Skin of body (tissue), 3 donors: ENCODE measurements at places on chromosomes 2 and 18. TPM values are rescaled to one million over a fixed set of nuclear protein-coding genes. Genes with fewer than 3 reads are reported as not detected.
A peak's percentile ranks its signal among the peaks of the same experiment; 100 is the strongest.

Gene RAPGEF4
- total RNA-seq = 10.3 TPM

Gene LRRC30
- total RNA-seq = 0.69 TPM

Gene CPSF3
- total RNA-seq = 38.4 TPM

Gene RGPD3
- 0.30 TPM for total RNA-seq

Gene ASTL
- 0.30 TPM for total RNA-seq

Gene EML6
- total RNA-seq = 2.6 TPM

Gene UBE2F
- total RNA-seq = 18.8 TPM

Gene MYO7B
- total RNA-seq = 0.49 TPM

Gene KRTCAP3
- total RNA-seq = 2.5 TPM

- no peak for DNase-seq
These were observed 633.4 kb upstream of the CELF4 start for GRCh38 chr18:38198956-38199355.

- DNase-seq = peak; percentile 0
These were observed 593.3 kb upstream of the FANCL start for GRCh38 chr2:58834404-58834803.

DNA sequence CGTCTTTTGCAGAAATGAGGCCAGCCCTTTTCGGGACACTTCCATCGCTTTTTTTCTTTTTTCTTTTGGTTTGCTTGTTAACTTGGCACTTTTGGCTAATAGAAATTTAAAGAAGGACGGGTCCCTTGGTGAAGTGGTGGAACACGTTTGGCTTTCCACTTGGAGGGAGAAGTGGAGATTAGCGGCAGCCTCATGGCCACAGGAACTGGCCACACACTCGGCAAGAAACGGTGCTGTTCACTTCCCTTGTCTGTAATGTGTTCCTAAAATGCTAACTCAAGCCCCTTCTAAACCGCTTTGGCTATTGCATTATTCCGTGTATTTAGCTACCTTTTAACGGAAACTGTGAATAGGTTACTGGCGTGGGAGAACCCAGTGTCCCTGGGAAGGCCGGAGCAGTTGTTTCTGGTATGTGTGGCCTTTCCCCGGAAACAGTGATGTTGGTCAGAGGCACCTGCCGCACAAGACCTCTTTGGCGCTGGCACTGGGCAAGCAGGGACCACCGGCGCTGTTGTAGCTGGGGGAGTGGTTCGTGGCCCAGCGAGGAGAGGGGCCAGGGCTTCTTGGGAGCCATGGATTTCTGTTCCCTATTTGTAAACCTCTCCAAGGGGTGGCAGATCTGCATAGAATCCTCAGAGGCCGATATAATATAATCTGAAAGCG lies 981 bp downstream of the RAMP1 start:
- DNase-seq = no peak

DNA sequence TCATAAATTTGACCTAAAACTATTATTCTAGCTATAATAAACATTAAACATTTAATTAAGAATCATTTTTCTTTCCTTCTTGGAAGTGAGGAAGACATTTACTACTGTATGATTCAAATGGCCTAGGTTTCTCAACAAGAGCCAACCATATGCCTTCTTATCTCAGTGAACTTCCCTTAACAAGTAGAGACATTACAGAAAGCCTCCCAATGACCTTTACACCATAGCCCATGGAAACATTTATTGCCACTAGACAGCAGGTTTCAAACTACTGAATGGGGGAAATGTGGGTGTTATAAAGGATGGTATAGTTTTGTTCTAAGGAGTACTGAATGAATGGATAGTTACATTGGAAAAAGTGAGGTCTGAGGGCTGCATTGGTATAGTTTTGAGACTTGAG lies 349.4 kb upstream of the SPRED2 start:
- DNase-seq = no peak

GRCh38 chr2:24083567-24084385 lies 858 bp downstream of the TP53I3 start:
- DNase-seq = peak; percentile 82

- no peak for DNase-seq
These were observed 652.0 kb downstream of the DCC start for GRCh38 chr18:52992041-52992440.

DNA sequence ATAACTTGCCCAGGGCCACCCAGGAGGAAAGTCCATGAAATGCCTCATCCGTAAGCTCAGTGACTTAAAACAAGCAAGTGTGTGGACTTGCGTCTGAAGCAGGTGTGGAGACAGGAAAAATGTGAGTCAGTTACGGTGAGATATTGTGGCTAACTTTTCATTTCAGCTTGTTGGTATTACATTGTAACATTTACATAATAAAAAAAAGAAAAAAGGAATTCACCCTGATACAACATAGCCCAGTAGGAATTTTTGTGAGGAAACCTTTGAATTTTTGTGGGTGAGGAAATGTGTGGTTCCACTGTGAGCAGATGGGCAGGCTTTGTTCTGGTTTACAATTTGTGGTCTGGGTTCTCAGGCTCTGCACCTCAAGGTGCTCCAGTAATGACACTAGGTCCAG lies 33.7 kb upstream of the LYPD6B start:
- DNase-seq = no peak

DNA sequence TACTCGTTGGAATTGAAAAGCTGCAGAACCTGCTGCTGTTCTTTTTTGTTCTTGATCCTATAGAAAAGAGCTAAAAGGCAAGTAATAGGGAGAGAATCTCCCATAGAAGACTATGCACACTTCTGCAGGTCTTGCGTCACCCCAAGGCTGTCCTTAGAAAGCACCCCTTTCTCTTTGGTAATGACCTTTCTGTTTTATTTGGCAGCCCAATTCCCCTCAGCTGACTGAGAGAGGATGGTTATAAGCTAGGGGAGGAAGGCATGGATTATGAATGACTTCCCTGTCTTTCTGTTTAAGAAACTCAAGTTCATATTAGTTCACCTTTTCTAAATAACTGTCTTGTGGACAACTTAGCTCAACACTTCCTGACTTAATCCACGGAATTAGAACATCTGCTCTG lies 122.9 kb downstream of the TXNL1 start:
- no peak for DNase-seq

GRCh38 chr18:24000613-24001490 lies 13.7 kb upstream of the TTC39C start:
- DNase-seq = no peak

- peak; percentile 17 for DNase-seq
These were observed 24.7 kb downstream of the IL1B start for GRCh38 chr2:112811841-112812306.

GRCh38 chr2:9017411-9017810 lies 13.9 kb upstream of the MBOAT2 start:
- no peak for DNase-seq

DNA sequence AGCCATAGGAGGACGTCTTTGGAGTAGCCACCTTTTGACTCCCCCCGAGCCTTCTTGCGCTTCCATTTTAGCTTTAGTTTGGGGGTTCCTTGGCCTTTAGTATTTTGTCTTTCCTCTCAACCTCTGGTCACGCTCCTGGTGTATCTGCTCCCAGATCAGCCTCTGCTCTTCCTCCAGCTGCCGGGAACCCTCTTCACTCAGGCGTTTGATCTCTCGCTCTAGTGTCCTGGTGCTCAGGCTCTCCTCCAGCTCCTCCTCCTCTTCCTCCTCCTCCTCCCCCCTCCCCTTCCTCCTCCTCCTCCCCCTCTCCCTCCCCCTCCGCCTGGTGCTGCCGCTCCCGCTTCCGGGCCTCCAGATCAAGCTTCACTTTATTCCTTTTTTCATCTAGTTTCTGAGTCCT lies 1082.3 kb upstream of the TMEFF2 start:
- DNase-seq = no peak

DNA sequence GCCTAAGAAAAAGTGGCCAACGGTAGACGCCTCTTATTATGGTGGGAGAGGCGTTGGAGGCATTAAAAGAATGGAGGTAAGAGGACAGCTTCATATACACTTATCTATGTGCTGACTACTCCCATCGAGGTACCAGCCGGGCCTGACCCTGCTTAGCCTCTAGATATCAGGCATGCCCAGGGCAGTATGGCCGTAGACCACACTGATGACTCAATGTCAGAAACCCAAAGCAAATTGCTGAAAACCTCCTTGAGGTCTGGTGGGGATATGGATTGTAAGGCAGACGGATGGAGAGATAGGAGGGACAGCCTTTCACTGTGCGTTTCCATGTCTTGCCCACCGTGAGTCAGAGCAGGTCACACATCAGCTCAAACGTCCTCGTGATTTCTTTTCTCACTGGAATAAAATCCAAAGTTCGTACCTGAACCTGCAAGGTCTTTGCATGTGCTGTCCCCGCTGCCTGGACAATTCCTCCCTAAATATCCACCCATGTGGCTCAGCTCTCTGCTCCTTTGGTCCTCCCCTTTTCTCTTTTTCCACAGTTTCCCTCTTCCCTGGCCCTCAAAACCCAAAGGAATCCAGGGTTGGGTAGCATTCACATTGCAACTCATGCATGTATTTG lies 168.9 kb downstream of the ANTXR1 start:
- no peak for DNase-seq

DNA sequence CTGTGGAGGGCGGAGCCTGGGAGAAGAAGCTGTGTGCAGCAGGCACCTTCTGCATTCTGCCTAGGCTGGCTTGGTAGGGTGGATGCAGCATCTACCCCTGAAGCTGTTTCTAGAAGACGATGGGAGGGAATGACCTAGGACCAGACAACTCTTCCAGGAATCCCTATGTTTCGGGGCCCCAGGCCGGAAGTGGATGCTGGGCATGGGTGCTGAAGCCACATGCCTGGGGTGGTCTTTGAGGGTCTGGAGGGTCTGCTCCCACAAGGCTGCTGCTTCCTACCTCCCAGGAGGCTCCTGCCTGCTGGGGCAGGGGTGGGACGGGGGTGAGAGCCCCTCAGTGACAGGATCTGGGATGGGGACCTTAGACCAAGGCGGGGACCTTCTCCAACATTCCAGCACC lies 61.0 kb downstream of the CIB4 start:
- no peak for DNase-seq

DNA sequence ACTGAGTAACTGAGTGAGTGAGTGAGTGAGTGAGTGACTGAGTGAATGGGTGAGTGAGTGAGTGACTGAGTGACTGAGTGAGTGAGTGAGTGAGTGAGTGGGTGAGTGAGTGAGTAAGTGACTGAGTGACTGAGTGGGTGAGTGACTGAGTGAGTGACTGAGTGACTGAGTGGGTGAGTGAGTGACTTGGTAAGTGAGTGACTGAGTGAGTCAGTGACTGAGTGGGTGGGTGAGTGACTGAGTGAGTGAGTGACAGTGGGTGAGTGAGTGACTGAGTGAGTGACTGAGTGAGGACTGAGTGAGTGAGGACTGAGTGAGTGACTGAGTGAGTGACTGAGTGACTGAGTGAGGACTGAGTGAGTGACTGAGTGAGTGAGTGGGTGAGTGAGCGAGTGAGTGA lies 13.9 kb downstream of the MAL start:
- DNase-seq = no peak

DNA sequence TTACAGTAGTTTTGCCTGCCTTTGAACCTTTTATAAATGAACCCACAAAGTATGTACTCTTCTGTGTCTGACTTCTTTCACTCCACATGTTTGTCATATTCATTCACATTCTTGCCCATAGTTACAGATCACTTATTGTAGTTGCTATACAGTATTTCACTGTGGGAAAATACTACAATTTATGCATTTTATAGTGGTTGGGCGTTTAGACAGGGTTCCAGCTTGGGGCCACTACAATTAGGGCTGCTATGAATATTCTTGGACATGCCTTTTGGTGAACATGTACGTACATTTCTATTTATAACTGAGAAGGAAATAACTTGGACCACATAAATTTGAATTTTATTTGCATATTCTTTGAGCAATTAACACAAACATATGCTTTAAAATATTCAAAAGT lies 15.4 kb upstream of the PMAIP1 start:
- DNase-seq = peak; percentile 34

- DNase-seq = no peak
These were observed 51.1 kb downstream of the NABP1 start for GRCh38 chr2:191728750-191729624.

DNA sequence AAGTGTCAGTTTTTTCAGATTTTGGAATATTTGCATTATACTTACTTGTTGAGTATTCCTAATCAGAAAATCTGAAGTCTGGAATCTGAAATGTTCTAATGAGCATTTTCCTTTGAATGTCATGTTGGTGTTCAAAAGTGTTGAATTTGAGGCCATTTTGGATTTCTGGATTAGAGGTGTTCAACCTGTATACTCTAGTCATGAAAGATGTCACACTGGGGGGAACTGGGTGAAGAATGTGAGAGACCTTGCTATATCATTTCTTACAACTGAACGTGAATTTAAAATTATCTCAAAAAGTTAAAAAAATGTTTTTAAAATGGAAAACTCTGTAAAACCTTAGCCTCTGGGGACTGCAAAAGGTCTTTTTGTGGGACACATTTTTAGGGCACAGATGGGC lies 384.5 kb downstream of the NBAS start:
- no peak for DNase-seq

DNA sequence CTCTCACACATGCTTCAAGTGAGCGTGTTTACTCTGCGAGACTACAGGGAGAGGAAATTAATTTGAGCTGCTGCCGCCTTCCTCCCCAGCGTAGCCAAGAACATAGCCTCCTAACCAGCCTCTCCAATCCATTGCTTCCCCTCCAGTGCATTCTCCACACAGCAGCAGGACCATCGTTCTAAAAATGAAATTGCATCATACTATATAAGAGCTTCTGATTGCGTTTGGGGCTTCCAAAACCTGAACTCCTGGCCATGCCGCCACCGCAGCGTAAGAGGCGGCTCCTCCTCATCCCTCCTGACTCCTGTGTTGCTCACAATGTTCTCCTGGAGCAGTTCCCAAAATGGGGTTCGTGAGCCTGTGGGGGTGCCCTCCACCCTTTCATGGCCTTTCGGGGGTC lies 142.1 kb downstream of the MYT1L start:
- DNase-seq = no peak

DNA sequence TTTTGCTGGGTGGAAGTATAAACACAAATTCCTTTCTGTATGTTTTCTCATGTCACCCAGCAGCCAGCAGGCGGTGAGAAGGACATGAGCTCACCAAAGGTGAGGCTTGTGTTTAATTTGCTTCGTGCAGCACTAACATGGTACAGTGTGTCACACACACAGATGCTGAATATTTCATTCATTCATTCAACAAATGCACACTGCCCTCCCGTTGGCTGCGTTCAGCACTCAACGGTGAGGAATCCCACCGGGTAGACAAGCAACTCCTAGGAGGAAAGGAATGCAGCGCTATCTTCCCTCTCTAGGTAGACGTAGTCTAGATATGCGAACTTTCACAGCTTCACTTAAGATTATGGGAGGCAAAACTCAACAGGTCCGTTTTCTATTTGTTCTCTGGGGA lies 85.1 kb downstream of the LONRF2 start:
- DNase-seq = no peak

GRCh38 chr2:201639205-201639604 lies 4.1 kb downstream of the TMEM237 start:
- DNase-seq = no peak

- DNase-seq = no peak
These were observed 249.4 kb downstream of the GRB14 start for GRCh38 chr2:164371916-164372315.

- no peak for DNase-seq
These were observed 70.8 kb downstream of the ABI2 start for GRCh38 chr2:203399031-203399430.
